ENCODE measurements at places on chromosomes 5 and 9. TPM values are rescaled to one million over a fixed set of nuclear protein-coding genes. Genes with fewer than 3 reads are reported as not detected.

Gene MELK
- total RNA-seq: 3.0 TPM

Gene GLRA1
- not detected for total RNA-seq

Gene LECT2
- total RNA-seq: not detected

Gene FCN2
- not detected for total RNA-seq

Gene ARRDC3
- 56.8 TPM for total RNA-seq

Gene TMEM171
- total RNA-seq: 1.8 TPM

Gene RAI14
- 345 TPM for total RNA-seq

Gene ELOVL7
- total RNA-seq: not detected

Gene CIZ1
- total RNA-seq: 17.2 TPM

Gene DNAI1
- not detected for total RNA-seq
